ENCODE measurements at places on chromosomes 3 and 15.

DNA sequence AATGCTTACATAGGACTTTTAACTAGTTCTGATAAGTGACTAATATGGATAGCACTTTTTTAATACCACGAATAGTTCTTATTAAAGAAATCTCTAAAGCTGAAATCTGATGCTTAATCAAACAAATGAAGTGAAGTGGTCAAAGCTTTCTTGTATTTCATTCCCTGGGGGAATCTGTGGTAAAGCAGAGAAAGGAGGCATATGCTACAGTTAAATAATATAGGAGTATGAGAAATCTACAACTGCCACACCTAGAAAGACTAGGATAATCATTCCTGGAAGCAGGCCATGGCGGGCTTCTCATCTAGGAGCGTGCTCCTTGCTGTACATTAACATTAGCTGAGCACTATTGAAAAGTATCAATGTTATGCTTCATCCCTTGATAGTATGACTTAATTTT lies 835.7 kb downstream of the OTOL1 start:
- no peak for DNase-seq

GRCh38 chr3:196323691-196324090 lies 5.7 kb upstream of the DYNLT2B start:
- peak; percentile 93 for DNase-seq

- DNase-seq, result no peak
These were observed 158.3 kb downstream of the SV2B start for GRCh38 chr15:91258415-91258759.

GRCh38 chr3:13149330-13150108 lies 76.3 kb upstream of the IQSEC1 start:
- DNase-seq, result no peak

GRCh38 chr3:154100556-154100955 lies 20.6 kb upstream of the ARHGEF26 start:
- no peak for DNase-seq

- no peak for DNase-seq
These were observed at the start of the genes CCR5AS and CCRL2 for GRCh38 chr3:46406788-46407611. Gene CCR5AS, minus strand, starts transcription at chr3:46407066. Gene CCRL2, plus strand, starts transcription at chr3:46407259. Its CDS starts 821 bp downstream, at chr3:46408080.

GRCh38 chr3:72659596-72659995 lies 188.6 kb downstream of the SHQ1 start:
- DNase-seq, result no peak

DNA sequence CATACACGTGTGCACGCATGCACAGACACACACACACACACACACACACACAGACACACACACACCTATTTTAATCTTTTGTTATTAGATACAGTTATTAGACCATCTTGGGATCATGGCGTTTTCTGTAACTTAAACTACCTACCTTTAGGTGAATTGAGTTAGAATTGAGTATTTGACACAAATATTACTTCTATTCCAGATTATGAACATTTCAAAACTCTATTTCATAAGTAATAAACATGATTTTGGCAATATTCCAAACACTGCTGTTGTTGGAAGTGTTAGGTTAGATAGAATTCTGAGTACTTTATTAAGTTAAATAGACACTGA lies 65.6 kb downstream of the GLCE start:
- no peak for DNase-seq

DNA sequence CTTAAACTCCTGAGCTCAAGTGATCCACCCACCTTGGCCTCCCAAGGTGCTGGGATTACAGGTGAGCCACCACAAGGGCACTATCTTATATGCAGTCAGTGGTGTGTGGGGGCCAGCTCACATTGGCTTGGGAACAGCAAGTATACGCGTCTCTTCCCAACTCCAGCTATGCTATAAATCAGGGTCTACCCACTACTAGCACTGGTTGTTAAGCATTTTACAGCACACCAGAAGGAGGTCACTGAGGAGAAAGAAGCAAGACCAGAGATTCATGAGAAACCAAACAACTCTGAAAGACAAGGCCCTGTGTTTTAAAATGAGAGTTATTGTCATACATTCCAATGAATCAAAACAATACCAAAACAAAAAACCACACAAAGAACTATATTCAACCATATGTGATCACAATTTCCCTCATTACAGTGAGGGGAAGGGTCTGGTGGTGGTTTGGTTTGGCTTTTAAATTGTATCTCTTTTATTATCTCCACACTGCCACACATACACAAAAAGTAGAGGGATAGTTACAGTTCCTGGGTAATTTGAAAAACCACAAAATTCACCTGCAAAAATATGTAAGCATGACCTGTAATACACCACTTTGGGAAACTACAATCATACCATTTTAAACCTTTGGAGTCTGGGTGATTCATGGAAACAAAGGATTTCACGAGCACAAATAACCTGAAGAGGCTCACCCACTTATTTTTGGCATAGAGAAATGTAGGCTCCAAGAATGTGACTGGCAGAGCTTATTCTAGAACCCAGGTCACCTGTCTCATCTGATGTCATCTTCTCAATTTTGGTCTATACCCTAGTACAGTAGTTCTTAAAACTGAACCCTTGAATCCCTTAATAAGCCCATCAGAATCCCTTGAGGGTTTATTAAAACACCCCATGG lies 5.2 kb downstream of the MAGI1 start:
- DNase-seq, result no peak

- no peak for DNase-seq
These were observed 782.2 kb downstream of the OTOL1 start for GRCh38 chr3:162278834-162279233.

GRCh38 chr15:77440378-77440999 lies 19.8 kb downstream of the HMG20A start:
- no peak for DNase-seq

DNA sequence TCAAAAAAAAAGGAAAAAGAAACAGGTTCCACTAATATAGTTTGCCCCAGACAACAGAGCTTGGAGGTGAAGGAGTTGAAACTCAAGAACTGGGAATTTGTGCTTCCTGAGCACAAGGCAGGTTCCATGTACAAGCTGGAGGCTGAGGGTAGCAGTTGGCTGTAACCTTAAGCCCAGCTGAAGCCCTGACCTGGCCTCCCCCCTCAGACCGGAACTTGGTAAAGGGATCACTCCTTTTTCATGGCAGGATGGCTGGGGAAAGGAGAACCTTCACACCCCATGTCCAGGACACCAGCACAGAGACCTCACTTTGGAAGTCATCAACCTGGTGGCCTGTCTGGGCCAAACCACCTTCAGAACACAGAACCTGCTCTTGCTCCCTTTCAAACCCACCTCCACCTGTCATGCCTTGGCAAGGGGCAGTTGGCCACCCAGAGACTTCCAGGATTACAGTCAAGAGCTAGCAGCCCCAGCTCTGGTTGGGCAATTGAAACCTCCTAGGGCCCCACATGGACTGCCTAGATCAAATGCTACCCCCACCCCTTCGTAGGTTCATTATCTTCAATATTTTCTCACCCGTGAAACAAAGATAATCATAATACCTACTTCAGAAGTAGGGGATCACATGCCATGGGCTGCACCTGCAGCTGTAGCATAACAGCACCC lies 3.5 kb downstream of the RPL29 start:
- no peak for DNase-seq

DNA sequence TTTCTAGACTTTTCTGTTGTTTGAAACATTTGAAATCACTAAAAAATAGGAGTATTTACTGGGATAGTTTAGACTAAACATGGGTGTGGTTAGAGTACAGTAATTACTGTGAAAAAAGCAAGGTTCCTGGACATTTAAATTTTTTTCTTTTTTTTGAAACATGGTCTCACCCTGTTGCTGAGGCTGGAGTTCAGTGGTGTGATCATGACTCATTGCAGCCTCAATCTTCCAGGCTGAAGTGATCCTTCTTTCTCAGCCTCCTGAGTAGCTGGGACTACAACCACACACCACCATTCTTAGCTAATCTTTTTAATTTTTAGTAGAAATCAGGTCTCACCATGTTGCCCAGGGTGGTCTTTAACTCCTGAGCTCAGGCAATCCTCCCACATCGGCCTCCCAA lies 20.4 kb upstream of the CELF6 start:
- DNase-seq, result no peak

- DNase-seq, result no peak
These were observed 79.3 kb upstream of the CBLB start for GRCh38 chr3:105948101-105948500.

- no peak for DNase-seq
These were observed 17.9 kb upstream of the SPPL2A start for GRCh38 chr15:50783411-50783810.

- DNase-seq, result peak; percentile 18
These were observed 16.5 kb upstream of the GLCE start for GRCh38 chr15:69143756-69144436.

DNA sequence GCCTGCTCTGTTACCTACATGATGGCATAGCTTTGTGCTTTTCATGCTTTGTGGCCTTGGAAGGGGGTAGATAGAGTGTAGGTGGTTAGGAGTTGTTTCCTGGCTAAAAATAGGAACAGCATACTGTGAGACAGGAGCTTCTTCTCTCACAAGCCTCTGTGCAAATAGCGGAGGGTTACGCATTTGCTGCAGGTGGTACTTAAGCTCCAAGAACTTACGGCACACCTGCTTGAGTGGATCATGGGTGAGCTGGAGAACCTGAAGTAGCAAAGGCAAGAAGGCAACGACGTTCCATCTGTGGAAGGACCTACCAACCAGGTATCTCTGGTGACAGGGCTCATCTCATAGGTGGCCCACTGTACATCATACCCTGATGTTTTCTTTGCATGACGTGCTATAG lies 66.0 kb downstream of the ST6GAL1 start:
- no peak for DNase-seq

DNA sequence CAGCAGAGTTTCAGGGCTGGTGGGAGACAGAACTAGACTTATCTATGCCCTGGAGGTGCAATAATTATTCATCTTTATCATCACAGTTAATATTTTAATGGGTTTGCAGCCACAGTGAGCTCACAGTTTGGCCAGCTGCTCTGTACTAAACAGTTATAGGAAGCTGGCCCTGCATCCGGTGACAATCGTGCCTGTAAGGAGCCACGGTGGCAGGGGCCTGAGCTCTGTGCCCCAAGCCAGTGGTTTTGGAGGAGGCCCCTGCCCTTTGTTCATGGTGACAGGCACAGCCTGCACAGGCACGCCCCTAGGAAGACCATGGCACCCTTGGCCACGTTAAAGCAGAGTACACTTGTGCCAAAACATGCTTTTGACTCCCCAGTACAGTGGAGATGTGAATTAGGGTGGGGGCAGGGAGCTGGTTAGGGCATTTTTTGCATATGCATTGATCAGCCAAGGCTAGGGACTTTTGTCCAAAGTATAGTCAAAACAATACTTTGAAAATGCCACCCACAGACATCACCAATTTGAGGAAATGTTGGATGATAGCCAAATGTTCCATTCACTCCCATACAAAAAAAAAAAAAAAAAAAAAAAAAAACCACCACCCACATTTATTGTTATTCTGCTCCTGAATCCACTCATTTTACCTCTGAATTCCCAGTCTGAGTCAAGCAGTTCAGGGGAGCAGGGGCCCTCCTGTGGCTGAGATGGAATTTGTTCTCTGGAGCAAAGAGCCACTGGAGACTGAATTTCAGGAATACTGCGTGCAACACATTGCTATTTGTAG lies 3.4 kb upstream of the RFTN1 start:
- peak; percentile 36 for DNase-seq

GRCh38 chr15:71192816-71193215 lies 77.5 kb downstream of the THSD4 start:
- DNase-seq, result no peak

GRCh38 chr3:156349978-156350377 lies 204.9 kb downstream of the SSR3 start:
- DNase-seq, result no peak

DNA sequence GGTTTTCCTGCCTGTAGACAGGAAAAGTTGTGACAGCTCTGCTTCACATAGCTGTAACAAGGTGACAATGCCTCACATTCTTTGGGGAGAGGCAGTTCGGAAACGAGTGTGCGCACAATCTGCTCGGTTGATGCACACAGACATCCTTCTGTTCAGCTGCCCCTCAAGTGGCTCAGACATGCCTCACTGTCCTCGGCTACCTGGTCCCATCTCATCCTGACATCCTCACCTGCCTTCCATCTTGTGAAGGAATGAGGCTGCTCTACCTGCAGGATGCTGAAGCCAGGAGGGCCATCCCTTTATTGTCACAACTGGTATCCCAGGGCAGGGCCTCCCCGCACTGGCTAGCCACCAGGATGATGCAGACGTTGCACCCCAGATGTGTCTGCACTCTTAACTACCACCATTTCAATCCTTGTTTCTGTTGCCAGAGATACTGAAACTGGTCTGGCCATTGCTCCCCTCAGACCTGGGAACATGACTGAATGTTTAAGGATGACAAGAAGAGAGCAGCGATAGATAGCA lies 19.4 kb downstream of the SRPRB start:
- DNase-seq, result no peak

GRCh38 chr3:194767446-194768207 lies 81.9 kb downstream of the FAM43A start:
- DNase-seq, result no peak

GRCh38 chr3:66464512-66464894 lies 36.3 kb downstream of the LRIG1 start:
- no peak for DNase-seq

- no peak for DNase-seq
These were observed 36.1 kb downstream of the TYRO3 start for GRCh38 chr15:41594801-41595746.

- DNase-seq, result no peak
These were observed 57.2 kb downstream of the KIF9 start for GRCh38 chr3:47225310-47225906.

DNA sequence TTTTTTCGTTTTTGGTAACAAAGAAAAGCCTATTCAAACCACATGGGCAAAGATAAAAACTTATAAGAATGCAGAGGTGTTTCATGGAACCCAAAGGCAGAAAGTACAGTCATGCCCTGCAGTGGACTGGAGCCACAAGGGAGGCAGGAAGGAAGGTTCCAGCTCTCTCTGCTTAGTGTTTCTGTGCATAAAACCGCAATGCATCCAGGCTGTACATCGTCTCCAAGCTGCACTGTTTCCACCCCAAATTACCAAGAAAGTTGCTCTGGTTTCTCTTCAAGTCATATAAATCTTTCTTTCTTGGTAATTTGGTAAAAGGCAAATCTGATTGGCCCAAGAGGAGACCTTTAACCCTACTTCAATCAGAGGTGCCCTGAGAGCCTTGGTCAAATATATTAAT lies 15.8 kb downstream of the TRAT1 start:
- no peak for DNase-seq

- DNase-seq, result peak; percentile 37
These were observed 291.6 kb upstream of the CFAP20DC start for GRCh38 chr3:59341459-59341858.

DNA sequence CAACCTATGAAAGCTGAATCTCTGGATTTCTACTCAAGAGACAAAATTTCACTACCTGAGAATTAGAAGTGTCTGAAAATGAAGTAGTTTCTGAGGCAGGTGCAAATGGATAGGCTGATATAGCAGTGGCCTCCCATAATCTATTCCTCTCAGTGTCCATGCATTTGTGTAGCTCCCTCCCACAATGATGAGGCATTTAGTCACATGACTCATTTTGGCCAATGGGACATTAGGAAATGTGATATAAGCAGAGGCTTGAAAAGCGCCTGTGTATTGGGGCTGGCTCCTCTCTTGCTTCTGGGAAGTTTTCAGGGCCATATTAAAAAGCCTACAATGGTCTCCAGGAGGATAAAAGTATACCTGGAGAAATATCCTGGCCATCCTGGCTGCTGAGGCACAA lies 79.7 kb upstream of the MRPL3 start:
- DNase-seq, result no peak
